Kidney epithelial cell (primary cell): ENCODE measurements at places on chromosomes 7 and 10.

- no peak for DNase-seq
These were observed 100.2 kb upstream of the SP4 start for GRCh38 chr7:21327422-21328409.

DNA sequence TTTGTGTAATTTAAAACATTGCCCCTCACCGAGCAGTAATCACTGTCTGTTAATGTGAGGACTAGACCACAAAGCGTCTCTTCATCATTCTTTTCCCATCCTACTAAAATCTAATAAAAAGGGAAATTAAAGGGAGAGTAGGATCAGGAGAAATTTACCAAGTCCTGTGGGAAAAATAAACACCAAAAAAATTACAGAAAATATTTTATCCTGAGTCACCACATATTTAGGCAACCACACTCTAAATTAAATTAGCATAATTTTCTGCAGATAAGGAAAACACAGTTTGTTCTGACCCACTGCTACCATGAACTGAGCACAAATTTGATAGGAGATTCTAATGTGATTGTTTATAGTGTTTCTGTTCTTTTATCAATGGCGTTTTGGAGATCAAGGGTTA is 49.3 kb downstream of the CCDC6 start:
- no peak for DNase-seq

DNA sequence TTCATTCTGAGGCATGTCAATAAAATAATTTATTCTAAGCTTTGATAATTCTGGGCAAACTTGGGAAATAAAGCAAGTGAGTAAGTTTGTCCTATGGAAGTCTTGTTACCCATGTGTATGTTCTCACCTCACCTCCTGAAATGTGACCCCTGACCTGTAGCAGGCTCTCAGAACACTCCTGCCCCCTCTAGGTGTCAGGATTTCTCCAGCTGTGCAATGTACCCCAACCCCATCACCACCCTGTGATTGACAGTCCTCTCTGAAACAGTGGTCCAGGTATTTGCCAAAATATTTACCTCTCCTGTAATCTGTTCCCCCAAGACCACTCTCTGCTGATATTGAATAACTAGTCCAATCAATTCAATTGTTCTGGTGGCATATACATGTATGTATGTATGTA is 122.6 kb upstream of the PTER start:
- no peak for DNase-seq

DNA sequence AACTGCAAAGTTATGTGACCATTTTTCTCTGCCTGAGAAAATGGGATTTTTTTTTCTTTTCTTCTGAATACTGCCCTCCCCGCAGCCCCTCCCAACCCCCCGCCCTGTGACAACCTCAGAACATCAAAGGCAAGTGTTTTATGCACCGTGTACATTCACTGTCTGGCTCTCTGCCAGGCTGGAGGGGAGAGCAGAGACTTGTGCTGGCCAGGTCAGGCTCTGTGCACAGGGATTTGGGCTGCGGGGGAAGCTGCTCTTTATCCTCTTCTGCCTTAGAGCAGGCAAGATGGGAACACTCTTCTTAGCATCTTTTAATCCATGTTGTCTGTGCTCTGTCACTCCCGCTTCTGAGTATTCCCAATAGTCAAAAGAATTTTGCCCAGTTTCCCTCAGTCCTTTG is 195.1 kb downstream of the CCSER2 start:
- no peak for DNase-seq

DNA sequence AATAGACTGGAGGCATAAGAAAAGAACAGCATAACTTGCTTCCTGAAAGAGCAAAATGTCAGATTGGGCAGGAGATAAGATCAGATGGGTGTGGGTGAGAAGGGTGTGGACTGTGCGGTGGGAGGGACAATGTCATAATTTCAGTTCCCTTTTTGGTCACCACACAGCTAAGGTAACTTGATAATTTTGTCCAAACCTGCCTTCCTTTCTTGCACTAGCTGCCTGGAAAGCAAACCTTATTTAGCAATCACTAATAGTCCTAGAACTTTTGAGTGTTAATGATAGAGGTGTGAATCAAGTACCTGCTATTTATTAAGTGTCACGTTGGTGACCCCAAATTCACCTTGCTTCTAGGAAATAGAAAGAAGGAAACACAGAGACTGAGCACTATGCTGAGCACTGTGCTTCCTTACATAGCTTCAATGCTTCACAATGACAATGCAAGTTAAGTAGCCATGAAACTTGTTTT is 72.4 kb upstream of the SP4 start:
- DNase-seq, result no peak

DNA sequence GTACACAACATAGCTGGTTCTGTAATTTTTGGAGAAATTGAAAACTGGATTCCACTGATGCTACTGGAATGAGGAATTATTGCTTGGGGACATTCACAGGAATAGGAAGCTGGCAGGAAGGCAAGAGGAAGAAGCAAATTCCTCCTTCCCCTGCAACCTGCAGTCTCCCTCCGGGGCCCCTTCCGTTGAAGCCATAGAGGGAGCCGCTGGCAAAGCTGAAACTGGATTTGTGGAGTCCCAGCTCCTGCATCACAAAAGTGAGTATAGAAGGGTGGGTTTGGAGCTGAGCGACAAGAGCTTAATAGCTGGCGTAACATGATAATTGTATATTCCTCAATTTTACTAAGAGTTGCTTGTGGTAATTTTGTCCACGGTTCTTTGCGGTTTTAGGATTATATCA is 190.8 kb downstream of the ADRA2A start:
- DNase-seq, result no peak

GRCh38 chr10:65360497-65360896 is 1565.3 kb upstream of the LRRTM3 start:
- DNase-seq, result no peak

GRCh38 chr10:51230887-51231585 is 156.7 kb downstream of the PRKG1 start:
- DNase-seq, result no peak

- no peak for DNase-seq
These were observed at the start of gene FHIP2A for GRCh38 chr10:114821293-114821914. Gene FHIP2A (plus strand): TSS chr10:114821780. CDS start chr10:114822079, 299 bp downstream.

GRCh38 chr10:72146071-72146470 is 57.7 kb upstream of the SPOCK2 start:
- DNase-seq, result no peak

GRCh38 chr7:49776994-49777393 is 3.6 kb downstream of the VWC2 start:
- DNase-seq, result no peak

- peak; percentile 14 for DNase-seq
These were observed 412.1 kb downstream of the SUGCT start for GRCh38 chr7:40546616-40547501.

GRCh38 chr7:76294344-76295024 is 8.0 kb upstream of the HSPB1 start:
- peak; percentile 75 for DNase-seq
